ENCODE measurements at places on chromosomes 1 and 21. TPM values are rescaled to one million over a fixed set of nuclear protein-coding genes. Genes with fewer than 3 reads are reported as not detected.

The CNTN2 gene
- total RNA-seq, result 0.05 TPM

DNA sequence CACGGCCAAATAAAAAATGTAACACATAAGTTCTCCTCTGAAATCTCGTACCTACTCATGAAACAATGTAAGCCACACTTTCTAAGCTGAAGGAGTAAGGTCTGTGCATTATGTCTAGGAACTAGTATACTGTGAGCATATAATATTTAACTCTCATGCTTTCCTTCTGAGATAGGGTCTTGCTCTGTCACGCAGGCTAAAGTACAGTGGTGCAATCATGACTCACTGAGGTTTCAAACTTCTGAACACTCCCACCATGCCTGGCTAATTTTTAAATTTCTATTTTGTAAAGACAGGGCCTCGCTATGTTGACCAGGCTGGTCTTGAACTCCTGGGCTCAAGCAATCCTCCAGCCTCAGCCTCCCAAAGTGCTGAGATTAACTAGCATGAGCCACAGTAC is 71.3 kb downstream of the AHCTF1 start:
- H3K4me1 ChIP-seq, result no peaks in the 10 kb centered on the region
- no peak overlapping the region for H3K4me3 ChIP-seq
- peaks cover 48% of the 10 kb centered on the region for H3K36me3 ChIP-seq
- no peak for DNase-seq
- H3K27me3 ChIP-seq, result no peaks in the 10 kb centered on the region

- H3K27me3 ChIP-seq, result no peaks in the 10 kb centered on the region
- H3K4me3 ChIP-seq, result no peak overlapping the region
- H3K27ac ChIP-seq, result peak overlapping the region; percentile 44
- H3K36me3 ChIP-seq, result no peaks in the 10 kb centered on the region
- no peak for DNase-seq
These were observed 74.6 kb downstream of the PGBD5 start for GRCh38 chr1:230351514-230351913.

DNA sequence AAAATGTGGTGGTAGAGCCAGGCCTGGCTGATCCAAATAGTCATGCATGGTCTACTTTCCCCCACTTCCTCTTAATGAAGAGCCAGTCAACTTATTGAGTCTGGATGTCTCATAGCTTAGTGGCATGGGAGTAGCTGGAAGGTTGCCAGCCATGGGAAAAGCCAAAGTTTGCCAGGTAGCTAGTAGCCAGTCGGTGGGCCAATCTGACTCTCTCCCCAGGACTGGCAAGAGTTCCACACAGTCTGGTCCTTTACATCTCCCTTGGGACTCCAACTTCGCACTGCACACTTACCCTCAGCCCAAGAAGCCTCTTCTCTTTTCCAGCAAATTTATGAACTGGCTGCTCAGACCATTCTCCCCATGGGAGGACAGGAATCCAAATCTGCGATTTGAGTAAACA is 8.3 kb downstream of the WARS2 start:
- H3K4me1 ChIP-seq, result no peaks in the 10 kb centered on the region
- no peaks in the 10 kb centered on the region for H3K36me3 ChIP-seq
- no peak overlapping the region for H3K27ac ChIP-seq
- H3K27me3 ChIP-seq, result no peaks in the 10 kb centered on the region
- DNase-seq, result no peak
- no peak overlapping the region for H3K4me3 ChIP-seq

DNA sequence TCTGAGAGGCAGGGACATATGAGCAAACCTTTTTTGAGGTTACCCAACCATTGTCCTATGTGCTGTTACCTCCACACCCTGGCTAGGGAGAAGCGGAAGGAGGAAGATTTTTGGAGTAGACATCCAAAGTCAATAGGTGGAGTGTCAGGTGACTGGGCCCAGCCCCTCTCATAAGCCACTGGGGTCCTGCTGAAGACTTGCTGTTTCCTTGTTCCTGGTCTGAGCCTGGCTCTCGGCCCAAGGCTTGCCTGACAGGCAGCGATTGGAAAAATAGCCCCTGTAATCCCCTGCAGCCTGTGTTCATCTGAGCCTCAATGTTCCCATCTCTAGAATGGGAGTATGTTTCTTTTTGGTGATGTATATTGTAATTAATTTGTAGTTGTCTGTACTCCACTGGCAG is 6.9 kb upstream of the PIGR start:
- no peaks in the 10 kb centered on the region for H3K36me3 ChIP-seq
- peaks cover 73% of the 10 kb centered on the region for H3K4me1 ChIP-seq
- H3K27me3 ChIP-seq, result no peaks in the 10 kb centered on the region
- peak overlapping the region; percentile 46 for H3K27ac ChIP-seq
- H3K4me3 ChIP-seq, result no peak overlapping the region
- no peak for DNase-seq

- H3K27ac ChIP-seq, result no peak overlapping the region
- H3K27me3 ChIP-seq, result no peaks in the 10 kb centered on the region
- H3K36me3 ChIP-seq, result no peaks in the 10 kb centered on the region
- no peaks in the 10 kb centered on the region for H3K4me1 ChIP-seq
- no peak overlapping the region for H3K4me3 ChIP-seq
- no peak for DNase-seq
These were observed 48.7 kb upstream of the KIRREL1 start for GRCh38 chr1:157944663-157945280.

DNA sequence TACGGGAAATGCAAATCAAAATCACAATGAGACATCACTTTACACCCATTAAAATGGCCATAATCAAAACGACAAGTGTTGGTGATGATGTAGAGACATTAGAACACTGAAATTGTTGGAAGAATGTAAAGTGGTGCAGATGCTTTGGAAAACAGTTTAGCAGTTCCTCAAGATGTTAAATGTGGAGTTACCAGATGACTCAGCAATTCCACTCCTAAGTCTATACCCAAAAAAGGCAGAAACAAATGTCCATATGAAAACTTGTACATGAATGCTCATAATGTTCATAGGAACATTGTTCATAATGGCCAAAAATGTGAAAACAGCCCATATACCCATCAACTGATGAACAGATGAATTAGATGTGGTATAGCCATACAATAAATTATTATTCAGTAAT is 267.4 kb downstream of the KCNH1 start:
- H3K36me3 ChIP-seq, result no peaks in the 10 kb centered on the region
- no peaks in the 10 kb centered on the region for H3K4me1 ChIP-seq
- H3K4me3 ChIP-seq, result no peak overlapping the region
- H3K27ac ChIP-seq, result no peak overlapping the region

DNA sequence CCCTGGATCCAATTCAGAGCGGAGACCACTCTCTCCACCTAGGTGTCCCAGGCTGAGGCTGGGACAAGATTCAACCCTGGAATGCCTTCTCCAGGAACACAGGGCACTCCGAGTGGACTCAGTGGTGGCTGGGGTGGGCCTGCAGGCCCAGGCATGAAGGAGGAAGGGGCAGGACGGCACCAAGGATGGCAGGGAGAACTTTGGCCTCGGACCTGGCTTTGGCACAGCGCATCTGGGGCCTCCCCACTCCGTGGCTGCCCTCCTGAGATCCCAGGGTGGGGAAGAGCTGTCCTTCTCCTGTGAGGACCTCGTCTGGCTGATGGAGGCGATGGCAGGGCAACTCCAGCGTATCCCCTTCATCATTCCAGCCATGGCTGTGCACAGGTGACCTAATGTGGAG is 35.6 kb downstream of the DHCR24 start:
- no peak for DNase-seq
- H3K4me3 ChIP-seq, result no peak overlapping the region
- no peak overlapping the region for H3K27ac ChIP-seq
- peaks cover 67% of the 10 kb centered on the region for H3K36me3 ChIP-seq
- no peaks in the 10 kb centered on the region for H3K27me3 ChIP-seq

DNA sequence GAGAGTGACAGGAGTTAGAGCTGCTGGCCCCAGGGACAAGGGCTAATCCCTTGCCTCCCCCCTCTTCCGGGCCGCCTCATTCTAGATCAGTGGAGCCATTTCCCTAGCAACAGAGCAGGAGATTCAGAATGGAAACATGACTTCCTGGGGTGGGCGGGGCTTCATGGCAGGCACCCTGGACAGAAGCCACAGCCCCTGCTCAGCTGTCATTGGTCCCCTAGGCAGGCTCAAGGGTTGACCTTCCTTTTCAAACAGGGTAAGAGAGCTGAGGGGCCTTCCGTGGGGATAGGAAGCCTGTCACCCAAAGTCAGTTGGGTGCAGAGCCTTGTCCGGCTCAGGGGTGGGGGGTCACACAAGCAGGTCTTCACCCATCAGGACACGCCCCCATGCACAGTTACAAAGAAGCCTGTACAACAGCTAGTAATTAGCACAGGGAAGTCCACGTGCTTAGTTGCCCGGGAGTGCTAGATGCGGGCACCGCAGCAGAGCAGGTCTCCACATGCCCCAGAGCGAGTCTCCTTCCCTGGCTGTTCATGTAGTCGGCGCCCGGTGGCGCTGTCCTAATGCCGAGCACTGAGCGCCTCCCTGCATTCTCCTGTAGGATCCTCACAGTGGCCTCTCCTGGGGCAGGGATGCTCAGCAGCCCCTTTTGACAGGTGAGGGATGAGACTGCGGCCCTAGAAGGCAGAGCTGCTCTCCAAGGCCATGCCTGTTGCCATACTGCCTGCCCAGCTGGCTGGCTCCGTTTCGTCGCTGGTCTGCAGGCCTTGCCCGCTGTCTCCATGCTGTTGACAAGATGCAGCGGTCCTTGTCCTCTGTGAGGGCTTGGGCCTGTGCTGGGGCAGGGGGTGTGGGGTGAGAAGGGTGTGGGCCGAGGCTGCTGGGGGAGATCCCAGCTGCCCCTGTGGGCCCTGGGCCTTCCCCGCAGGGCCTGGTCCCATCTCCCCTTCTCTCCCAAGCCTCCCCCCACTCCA is 5.1 kb downstream of the TMEM201 start:
- H3K4me1 ChIP-seq, result peaks cover 24% of the 10 kb centered on the region
- peak; percentile 72 for DNase-seq
- H3K27ac ChIP-seq, result no peak overlapping the region
- H3K4me3 ChIP-seq, result no peak overlapping the region
- H3K36me3 ChIP-seq, result no peaks in the 10 kb centered on the region
